ENCODE measurements at places on chromosomes 1 and 21.
A peak's percentile ranks its signal among the peaks of the same experiment; 100 is the strongest.

- no peak for DNase-seq
Observed at GRCh38 chr1:90838720-90839119, 121.6 kb upstream of the BARHL2 start.

- no peak for DNase-seq
Observed at GRCh38 chr21:32281531-32281930, 2.7 kb upstream of the MIS18A start.

- no peak for DNase-seq
Observed at GRCh38 chr21:43189936-43190335, 21.1 kb downstream of the CRYAA start.

GRCh38 chr1:69284508-69284907, 283.2 kb upstream of the LRRC7 start:
- no peak for DNase-seq

GRCh38 chr1:192787914-192788585, 20.8 kb upstream of the RGS2 start:
- DNase-seq: no peak

DNA sequence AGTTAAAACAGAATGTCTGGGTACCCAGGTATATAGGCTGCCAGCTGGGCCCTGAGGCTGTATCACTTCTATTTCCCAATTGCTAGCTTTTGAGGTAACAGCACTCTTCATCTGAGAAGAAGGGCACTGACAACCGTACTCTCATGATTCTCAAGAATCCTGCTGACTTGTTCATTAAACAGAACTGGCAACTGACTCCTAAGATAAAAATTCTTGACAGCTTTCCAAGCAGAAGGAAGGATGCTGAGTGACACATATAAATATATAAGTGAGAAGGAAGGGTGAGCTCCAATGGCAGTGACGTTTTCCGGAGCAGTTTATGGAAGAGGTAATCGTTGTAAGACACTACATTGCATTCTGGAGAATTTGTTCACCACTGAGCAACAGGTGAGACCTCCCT, 48.1 kb upstream of the NRIP1 start:
- DNase-seq: no peak

DNA sequence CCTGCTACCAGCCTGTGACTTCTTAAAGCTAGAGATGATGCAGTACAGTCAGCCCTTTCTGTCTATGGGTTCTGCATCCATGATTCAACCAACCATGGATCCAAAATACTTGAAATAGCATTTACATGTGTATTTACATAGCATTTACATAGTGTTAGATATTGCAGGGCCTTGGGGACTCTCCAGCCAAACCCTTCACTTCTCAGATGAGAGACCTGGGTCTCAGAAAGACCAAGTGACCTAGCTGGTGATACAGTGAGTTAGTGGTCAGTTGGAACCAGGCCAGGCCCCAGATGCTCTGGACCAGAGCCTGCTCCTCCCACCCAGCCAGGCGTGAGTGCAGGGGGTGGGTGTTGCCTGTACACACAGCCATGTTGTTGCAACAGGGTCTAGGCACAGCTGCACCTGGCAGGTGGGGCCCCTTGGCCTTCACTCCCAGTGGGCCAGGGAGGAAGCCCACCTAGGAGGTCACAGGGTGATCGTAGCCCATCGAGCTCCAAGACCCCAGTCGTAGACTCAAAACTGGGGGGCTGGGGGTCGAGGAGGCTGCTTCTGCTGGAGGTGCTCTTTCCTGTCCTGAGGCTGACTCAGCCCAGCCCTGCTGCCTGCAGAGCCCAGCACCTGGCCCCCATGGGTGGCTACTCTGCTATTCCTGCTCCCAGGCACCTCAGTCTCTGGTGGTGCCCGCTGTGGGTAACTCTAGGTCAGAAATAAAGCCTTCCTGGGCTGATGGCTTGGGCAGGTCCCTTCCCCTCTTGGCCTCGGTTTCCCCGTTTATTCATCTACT, 7.7 kb downstream of the TMEM61 start:
- no peak for DNase-seq

- no peak for DNase-seq
Observed at GRCh38 chr1:207998691-207999090, 87.8 kb upstream of the CD34 start.

GRCh38 chr21:38667291-38667870, 138.3 kb upstream of the ETS2 start:
- DNase-seq: no peak

GRCh38 chr1:165857046-165857801, 29.8 kb downstream of the UCK2 start:
- DNase-seq: no peak

- DNase-seq: no peak
Observed at GRCh38 chr1:235820061-235820460, 46.6 kb downstream of the LYST start.

GRCh38 chr21:37915941-37916309, 332 bp downstream of the KCNJ6 start:
- no peak for DNase-seq

DNA sequence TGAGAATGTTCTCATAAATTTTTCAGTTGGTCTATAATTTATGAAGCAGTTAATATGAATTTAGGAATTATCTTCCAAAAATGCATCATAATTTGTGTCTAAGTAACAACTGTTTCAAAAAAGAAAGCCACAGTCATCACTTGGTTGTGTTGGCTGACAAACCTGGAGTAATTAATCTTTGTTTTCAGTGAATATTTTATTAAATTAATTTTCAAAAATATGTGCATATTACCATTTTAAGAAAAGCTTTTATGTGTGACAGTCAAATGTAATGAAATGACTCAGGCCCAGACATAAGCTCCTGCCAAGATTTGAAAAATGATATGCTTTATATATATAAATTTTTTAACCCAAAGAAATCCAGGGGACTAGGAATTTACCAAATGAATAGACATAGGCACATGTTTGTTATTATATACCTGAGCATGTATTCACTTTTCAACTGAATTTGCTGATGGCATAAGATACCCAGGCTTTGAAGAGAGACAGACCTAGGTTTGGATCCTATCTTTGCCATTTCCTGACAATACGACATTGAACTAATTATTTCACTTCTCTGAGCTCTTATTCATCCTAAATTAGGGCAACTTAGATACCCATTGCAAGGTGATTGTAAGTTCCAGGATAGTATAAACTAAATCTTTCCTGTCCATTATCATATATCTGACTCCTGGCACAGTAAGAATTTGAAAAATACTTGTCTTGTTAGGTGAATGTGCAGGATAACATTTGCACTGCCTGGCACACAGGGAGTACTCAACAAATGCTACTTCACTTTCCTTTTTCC, 729.5 kb upstream of the ADGRL2 start:
- DNase-seq: no peak

- no peak for DNase-seq
Observed at GRCh38 chr1:160811147-160811546, 15.2 kb downstream of the LY9 start.

DNA sequence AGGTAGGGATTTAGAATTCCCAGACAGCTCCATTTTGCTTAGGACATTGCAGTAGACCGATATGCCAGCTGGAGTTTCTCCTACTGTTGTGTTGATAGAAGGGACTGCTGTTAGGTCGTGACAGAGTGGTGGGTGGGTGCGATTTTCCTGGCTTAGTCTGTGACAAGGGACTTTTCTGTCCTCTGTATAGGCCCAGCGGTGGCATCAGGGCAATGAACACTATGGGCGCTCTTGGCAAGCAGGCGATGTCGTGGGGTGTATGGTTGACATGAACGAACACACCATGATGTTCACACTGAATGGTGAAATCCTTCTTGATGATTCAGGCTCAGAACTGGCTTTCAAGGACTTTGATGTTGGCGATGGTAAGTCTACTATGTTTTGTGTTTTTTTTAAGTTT, 321.8 kb downstream of the ZP4 start:
- DNase-seq: no peak

DNA sequence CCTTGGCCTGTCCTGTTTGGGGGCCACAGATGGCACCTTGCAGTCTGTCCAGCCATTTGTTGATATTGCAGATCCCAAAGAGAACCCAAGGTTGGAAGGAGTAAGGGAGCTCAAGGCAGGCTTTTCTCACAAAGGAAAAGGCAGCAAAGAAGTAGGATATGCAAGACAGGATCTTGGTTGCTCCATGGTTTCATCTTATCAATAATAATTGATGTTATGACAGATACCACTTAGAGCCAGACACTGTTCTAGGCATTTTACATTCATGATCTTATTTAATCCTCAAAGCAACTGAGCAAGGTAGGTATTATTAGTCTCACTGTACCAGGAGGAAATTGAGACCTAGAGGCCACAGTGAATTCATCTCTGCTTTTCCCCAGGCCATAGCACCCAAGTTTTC, 28.8 kb downstream of the BATF3 start:
- DNase-seq: no peak

- DNase-seq: no peak
Observed at GRCh38 chr1:97334454-97334853, 586.4 kb downstream of the DPYD start.

DNA sequence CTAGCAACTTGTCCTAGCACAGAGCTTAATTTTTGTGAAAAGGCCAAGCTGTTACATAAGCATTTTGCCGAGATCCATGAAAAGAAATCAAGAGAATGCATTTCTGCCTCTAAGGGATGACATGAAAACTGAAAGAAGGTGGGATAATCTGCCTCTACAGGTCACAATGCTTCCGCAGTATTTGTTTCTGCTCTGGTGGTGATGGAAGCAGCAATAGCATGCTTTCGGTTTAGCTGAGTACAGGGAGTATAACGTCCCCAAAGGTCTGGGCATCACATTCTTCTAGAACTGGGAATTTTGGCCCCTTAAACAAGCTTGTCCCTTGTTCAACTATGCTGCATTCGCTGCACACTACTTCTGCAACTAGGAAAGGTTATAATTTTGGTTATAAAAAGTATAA, 14.4 kb upstream of the MAGI3 start:
- no peak for DNase-seq

DNA sequence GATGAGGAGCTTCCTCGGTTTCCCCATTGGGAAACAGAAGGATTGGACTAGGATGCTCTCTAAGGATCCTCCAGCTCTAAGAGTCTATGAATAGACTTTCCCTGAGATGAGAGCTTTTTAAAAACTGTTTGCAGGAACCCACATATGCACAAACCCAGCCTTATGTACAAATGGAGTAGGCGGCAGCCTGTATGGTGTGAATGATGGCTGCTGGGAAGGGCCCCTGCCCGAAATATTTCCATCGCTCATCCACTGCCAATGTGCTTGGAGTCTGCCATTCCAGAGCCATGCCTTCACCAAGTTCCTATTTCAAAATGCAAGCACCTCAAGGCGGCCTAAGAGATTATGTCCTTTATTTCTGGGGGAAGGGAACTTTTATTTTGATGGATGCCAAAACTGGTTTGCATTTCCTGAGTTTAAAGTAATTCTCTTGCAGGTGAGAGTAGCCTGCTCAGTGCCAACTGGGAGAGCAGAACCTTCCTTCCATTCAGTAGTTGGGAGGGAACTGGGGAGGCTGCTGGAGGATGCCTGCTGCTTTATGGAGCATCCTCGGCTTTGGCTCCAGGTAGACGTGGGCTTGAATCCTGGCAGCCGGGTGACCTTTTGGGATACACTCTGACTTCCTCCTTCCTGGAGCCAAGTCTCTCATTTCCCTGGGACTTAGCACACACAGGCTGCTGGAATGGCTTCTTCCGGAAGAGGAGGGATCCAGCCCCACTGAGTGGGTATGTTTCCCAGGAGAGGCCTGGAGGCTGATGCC, 165.9 kb downstream of the ACTL8 start:
- DNase-seq: no peak

- DNase-seq: no peak
Observed at GRCh38 chr1:19202396-19202795, 7.7 kb downstream of the UBR4 start.

GRCh38 chr1:156194300-156194652, 372 bp downstream of the SLC25A44 start:
- DNase-seq: peak; percentile 5

DNA sequence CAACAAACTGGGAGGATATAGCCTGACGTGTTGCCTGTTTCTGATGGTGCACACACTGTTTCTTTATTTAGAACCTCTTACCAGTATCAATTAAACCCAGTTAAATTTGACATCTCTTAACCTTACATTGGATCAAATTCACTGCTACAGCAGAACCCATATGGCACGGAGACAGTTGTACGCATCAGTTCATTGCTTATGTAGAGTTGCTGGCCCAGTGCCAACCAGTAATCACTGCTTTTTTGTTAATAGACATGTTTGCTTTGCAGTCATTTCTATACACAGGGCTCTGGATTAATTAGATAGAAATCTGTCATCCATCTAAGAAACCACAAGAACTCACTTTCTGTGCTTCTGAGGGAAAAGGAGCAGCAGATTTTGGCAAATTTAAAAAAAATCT, 154.0 kb downstream of the RWDD3 start:
- no peak for DNase-seq

DNA sequence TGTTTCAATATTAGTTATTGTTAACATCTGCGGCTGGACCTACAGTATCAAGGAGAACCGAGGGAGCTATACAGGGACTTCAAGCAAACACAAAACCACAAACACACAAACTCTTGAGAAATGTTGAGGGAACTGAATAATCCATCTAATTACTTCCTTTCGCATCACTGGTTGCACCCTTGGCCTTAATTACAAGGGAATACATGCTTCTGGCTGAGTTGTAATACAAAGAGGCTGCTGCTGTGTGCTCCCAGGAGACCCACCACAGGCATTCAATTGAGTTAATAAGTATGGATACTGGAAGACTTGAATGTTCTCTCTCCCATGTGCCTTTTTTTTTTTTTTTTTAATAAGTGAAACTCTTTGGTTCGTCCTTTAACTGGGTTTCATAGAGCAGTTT, 16.8 kb upstream of the SMYD2 start:
- DNase-seq: no peak

All from activated CD4-positive, CD25-positive, alpha-beta regulatory T cell (primary cell).